Sigmoid colon (tissue), 7 donors: ENCODE measurements at places on chromosomes 1 and 21.

DNA sequence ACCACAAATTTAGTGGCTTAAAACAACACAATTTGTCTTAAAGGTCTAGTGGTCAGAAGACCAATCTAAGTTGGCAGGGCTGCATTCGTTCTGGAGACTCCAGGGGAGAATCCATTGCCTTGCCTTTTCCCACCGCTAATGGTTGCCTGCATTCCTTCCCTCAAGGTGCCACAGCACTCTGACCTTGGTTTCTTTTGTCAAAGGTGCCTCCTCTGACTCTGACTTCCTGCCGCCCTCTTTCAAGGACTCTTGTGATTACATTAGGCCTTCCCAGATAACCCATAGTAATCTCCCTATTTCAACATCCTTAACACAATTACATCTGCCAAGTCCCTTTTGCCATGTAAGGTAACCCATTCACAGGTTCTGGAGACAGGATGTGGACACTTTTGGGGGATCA lies 145.3 kb downstream of the S1PR1 start:
- H3K27ac ChIP-seq, result no peak overlapping the region
- H3K27me3 ChIP-seq, result no peaks in the 10 kb centered on the region
- H3K36me3 ChIP-seq, result no peaks in the 10 kb centered on the region
- H3K4me1 ChIP-seq, result no peaks in the 10 kb centered on the region
- DNase-seq, result no peak

DNA sequence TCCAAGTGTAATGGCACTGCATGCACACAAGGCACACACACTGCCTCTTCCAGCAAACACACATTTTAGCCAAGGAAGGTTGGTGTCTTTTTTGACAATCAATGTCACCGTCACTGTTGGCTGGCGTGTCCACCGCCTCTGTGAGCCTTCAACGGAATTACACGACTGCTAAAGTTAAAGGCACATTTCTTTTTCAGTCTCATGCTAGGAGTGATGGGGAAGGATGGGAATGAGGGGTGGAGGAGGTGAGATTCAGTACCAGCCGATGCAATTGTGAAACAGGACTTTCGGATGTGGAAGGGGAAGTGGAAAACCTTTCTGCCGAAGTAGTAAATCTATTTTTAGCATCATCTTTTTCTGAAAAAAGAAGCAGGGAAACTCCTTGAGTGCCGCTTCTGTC lies 1.4 kb downstream of the ELAVL4 start:
- no peak for DNase-seq
- no peaks in the 10 kb centered on the region for H3K36me3 ChIP-seq

DNA sequence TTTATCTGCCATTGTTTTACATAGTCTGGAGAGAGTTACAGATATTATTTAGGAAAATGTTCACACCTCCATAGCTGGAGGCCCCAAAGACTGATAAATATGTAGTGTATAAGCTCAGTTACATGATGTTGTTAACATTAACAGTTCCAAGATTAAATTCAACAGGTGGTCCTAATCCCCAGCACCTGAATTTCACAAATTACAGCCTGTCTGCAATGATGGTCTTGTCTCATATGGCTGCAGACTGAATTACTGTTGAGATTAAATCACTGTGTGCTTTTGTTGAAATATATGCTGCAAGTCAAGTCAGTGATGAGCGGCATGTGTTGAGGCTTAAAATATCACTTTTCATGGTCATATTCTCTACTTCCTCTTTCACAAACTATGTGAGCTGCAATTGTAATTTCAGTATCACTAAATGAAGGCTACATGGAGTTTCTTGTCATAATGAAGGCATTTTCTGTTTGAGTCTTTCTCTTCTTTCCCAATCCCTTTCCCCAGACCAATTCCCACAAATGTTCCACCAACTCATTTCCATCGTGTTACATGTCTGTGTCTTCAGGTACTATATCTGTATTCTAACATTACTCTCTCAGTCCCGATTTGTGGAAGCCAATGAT lies 4.2 kb downstream of the ST6GALNAC5 start:
- DNase-seq, result no peak
- H3K27me3 ChIP-seq, result peaks cover 19% of the 10 kb centered on the region
- no peak overlapping the region for H3K27ac ChIP-seq
- no peaks in the 10 kb centered on the region for H3K36me3 ChIP-seq
- peaks cover 24% of the 10 kb centered on the region for H3K4me1 ChIP-seq
- no peak overlapping the region for H3K4me3 ChIP-seq

DNA sequence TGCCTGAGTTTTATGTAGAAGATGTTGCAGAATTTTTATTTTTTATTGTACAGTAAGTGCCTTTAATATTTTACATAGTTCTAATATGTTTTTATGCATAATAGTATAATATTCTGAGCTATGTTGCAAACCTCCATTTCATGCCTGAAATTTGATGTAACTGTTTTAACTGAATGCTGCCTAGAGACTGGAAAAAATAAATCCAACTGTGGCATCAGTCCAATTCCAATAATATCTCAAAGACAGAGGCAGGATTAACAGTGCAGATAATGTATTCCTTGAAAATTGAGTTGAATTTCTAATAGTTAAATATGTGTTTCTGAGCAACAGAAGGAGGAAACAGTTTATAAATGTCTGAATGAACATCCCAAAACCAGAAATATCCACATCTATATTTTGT lies 61.1 kb upstream of the KIF1B start:
- no peak overlapping the region for H3K4me3 ChIP-seq
- H3K27ac ChIP-seq, result no peak overlapping the region
- DNase-seq, result no peak
- no peaks in the 10 kb centered on the region for H3K27me3 ChIP-seq
- H3K36me3 ChIP-seq, result peaks cover 23% of the 10 kb centered on the region
- H3K4me1 ChIP-seq, result peaks cover 9% of the 10 kb centered on the region

DNA sequence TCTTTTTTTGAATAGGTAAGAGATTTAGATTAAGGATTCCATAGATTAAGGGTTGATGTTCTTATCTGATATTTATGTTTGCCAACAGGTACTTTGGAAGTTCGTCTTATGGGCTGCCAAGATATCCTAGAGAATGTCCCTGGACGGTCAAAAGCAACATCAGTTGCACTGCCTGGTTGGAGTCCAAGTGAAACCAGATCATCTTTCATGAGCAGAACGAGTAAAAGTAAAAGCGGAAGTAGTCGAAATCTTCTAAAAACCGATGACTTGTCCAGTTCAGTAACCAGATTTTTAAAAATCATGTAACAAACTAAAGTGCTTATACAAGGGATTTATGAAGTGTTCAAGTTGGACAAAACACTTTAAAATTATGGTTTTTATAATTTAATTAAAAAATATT lies 100.5 kb downstream of the PKN2 start:
- no peak overlapping the region for H3K27ac ChIP-seq
- no peak for DNase-seq
- no peaks in the 10 kb centered on the region for H3K36me3 ChIP-seq
- no peak overlapping the region for H3K4me3 ChIP-seq

- no peak for DNase-seq
- no peaks in the 10 kb centered on the region for H3K27me3 ChIP-seq
- no peak overlapping the region for H3K4me3 ChIP-seq
- no peaks in the 10 kb centered on the region for H3K4me1 ChIP-seq
- H3K36me3 ChIP-seq, result no peaks in the 10 kb centered on the region
Measured at GRCh38 chr1:102578804-102579203, 529.5 kb downstream of the COL11A1 start.

GRCh38 chr1:23673086-23673813 lies 18.4 kb upstream of the RPL11 start:
- no peaks in the 10 kb centered on the region for H3K27me3 ChIP-seq
- DNase-seq, result no peak

- H3K27ac ChIP-seq, result no peak overlapping the region
- no peak for DNase-seq
- H3K27me3 ChIP-seq, result no peaks in the 10 kb centered on the region
- H3K36me3 ChIP-seq, result no peaks in the 10 kb centered on the region
- no peaks in the 10 kb centered on the region for H3K4me1 ChIP-seq
- no peak overlapping the region for H3K4me3 ChIP-seq
Measured at GRCh38 chr21:35150562-35151226, 101.6 kb upstream of the RUNX1 start.

DNA sequence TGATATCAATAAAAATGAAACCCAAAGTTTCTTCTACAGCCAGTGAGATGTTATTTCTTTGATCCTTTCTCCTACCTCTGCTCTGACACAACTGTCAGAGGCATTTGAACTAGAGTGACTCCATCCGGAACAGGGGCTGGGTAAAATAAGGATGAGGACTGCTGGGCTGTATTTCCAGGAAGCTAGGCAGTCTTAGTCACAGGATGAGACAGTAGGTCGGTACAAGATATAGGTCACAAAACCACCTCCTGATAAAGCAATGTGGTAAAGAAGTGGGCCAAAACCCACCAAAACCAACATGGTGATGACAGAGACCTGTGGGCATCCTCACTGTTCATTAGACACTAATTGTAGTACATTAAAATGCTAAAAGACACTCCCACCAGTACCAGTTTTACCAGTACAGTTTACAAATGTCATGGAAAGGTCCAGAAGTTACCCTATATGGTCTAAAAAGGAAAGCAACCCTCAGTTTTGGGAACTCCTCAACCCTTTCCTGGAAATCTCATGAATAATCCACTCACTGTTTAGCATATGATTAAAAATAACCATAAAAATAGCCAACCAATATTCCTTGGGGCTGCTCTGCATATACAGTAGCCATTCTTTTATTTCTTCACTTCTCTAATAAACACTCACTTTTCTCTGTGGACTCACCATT lies 96.7 kb downstream of the GABPA start:
- no peak overlapping the region for H3K27ac ChIP-seq
- no peak overlapping the region for H3K4me3 ChIP-seq
- DNase-seq, result no peak
- H3K4me1 ChIP-seq, result no peaks in the 10 kb centered on the region

DNA sequence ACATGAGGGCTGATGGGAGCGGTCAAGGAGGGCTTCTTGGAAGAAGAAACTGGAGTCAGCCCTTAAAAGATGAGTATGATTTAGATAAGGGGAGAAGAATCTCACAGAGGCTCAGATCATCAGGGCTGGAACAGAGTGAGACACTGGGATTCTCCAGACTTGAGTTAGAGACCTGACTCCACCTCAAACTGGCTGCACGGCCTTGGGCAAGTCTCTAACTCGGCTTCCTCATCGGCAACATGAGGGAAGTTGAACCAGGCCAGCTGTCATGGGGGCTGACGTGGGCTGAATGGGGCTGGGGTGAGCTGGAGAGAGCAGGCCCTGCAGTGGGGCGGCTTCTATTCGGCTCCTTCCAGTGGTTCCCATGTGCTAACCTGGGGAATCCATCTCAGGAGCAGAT lies 2.5 kb downstream of the C1QC start:
- DNase-seq, result no peak
- H3K4me1 ChIP-seq, result no peaks in the 10 kb centered on the region
- H3K36me3 ChIP-seq, result no peaks in the 10 kb centered on the region
- H3K27ac ChIP-seq, result no peak overlapping the region

- H3K4me3 ChIP-seq, result no peak overlapping the region
- no peak for DNase-seq
- H3K4me1 ChIP-seq, result peaks cover 31% of the 10 kb centered on the region
Measured at GRCh38 chr1:1063261-1063944, 10.7 kb downstream of the RNF223 start.

DNA sequence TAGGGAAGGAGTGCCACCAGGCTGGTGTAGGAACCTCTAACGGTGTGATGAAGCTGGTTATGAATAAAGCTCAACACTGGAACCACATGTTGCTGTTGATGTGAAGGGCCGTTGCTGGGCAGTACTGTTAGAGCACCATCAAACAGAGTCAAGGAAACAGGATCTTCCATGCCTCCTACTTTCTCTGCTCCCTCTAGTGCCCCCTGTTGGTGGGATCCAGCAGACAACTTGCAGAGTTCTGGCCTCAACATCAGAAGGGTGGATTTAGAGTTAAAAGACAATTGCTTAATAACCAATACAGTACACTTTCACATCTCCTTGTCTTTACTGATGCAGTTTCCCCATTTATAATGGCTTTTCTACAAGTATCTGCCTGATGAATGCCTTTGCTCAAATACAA lies 336.4 kb downstream of the NTNG1 start:
- no peaks in the 10 kb centered on the region for H3K36me3 ChIP-seq
- no peak for DNase-seq
- H3K4me1 ChIP-seq, result no peaks in the 10 kb centered on the region
- H3K27ac ChIP-seq, result no peak overlapping the region
- H3K4me3 ChIP-seq, result no peak overlapping the region

GRCh38 chr1:93769777-93770176 lies 88.1 kb upstream of the BCAR3 start:
- H3K36me3 ChIP-seq, result no peaks in the 10 kb centered on the region
- DNase-seq, result no peak
- H3K4me1 ChIP-seq, result peaks cover 13% of the 10 kb centered on the region
- no peak overlapping the region for H3K4me3 ChIP-seq
